ENCODE measurements at places on chromosomes 2 and 18. TPM values are rescaled to one million over a fixed set of nuclear protein-coding genes. Genes with fewer than 3 reads are reported as not detected.

DNA sequence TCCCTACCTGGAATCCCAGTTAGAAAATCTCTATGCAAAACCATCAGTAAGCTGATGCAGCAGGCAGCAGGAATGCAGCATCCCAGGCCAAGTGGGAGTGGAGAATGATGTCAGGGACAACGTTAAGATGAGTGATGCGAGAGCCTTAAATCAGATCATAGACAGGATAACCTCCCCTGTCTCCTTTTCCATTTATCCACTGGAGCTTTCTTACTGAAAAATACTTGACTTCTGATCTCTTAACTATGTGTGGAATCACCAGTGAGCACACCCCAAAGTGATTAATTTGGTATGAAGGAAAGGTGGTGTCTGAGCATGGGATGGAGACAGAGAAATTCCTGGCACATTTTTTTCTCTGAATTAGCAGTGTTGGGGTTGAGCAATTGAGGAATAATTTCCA, 98.0 kb downstream of the RND3 start:
- H3K4me3 ChIP-seq = no peak overlapping the region
- H3K27me3 ChIP-seq = no peaks in the 10 kb centered on the region
- peaks cover 2% of the 10 kb centered on the region for H3K36me3 ChIP-seq
- DNase-seq = no peak
- H3K27ac ChIP-seq = peak overlapping the region; percentile 48

DNA sequence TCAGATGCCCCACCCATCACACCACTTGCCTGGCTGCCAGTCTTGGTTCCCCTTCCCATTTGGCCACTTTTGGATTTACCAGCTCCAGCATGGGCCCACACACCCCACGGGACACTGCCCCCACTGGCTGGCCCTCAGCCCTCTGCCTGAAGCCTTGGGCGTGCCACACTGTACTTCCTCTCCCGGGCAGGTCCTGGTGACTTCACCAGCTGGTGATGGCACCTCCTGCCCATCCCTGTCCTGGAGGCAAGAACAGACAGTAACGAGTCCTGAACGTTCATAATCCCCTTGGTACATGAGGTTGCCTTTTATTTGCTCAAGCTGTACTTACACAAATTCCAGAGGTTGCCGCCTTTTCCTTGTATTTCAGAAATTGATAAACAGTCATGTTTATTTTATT, 81.1 kb downstream of the TMEM17 start:
- no peak for DNase-seq
- no peak overlapping the region for H3K4me3 ChIP-seq
- no peaks in the 10 kb centered on the region for H3K4me1 ChIP-seq
- H3K36me3 ChIP-seq = no peaks in the 10 kb centered on the region
- no peak overlapping the region for H3K27ac ChIP-seq
- H3K27me3 ChIP-seq = no peaks in the 10 kb centered on the region

DNA sequence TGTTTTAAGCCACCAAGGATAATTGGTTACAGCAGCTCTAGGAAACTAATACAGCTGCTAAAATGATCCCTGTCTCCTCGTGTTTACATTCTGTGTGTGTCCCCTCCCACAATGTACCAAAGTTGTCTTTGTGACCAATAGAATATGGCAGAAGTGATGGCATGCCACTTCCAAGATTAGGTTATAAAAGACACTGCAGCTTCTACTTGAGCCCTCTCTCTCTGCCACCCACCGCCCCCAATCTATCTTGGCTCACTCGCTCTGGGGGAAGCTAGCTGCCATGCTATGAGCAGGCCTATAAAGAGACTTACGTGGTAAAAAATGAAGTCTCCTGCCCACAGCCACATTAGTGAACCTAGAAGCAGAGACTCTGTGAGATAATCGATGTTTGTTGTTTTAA, 3.5 kb upstream of the IL1F10 start:
- DNase-seq = no peak
- no peak overlapping the region for H3K4me3 ChIP-seq
- peaks cover 4% of the 10 kb centered on the region for H3K36me3 ChIP-seq
- H3K27ac ChIP-seq = no peak overlapping the region
- H3K27me3 ChIP-seq = peaks cover 5% of the 10 kb centered on the region

DNA sequence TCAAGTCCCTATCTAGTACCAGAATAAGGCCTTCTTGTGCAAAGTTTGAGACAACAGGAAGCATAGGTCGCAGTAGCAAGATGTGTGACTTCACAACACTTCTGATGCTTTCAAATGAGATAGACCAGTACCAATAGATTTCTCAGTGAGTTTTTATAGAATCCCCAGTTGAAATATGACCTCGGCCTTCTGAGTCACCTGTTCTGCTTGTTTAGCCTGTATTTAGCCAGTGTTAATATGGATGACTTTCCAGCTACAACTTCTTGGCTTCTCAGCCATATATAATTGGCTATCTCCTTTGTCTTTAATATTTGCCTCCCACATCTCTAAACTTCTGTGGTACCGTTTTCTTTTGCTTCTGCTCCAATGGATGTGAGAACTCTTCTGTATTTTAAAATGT, 113.8 kb downstream of the KYNU start:
- H3K27ac ChIP-seq = no peak overlapping the region
- no peak for DNase-seq
- H3K4me3 ChIP-seq = no peak overlapping the region
- H3K27me3 ChIP-seq = no peaks in the 10 kb centered on the region
- H3K36me3 ChIP-seq = no peaks in the 10 kb centered on the region

- no peaks in the 10 kb centered on the region for H3K4me1 ChIP-seq
- DNase-seq = no peak
- no peak overlapping the region for H3K27ac ChIP-seq
- H3K4me3 ChIP-seq = no peak overlapping the region
- H3K36me3 ChIP-seq = peaks cover 11% of the 10 kb centered on the region
Observed at GRCh38 chr2:32977228-32977758, 30.5 kb downstream of the LTBP1 start.

GRCh38 chr2:32061430-32061829, 1.9 kb upstream of the SPAST start:
- peak overlapping the region; percentile 58 for H3K4me3 ChIP-seq
- peak; percentile 44 for DNase-seq
- H3K4me1 ChIP-seq = peaks cover 15% of the 10 kb centered on the region
- no peaks in the 10 kb centered on the region for H3K36me3 ChIP-seq

GRCh38 chr2:192162392-192163042, 32.2 kb downstream of the TMEFF2 start:
- no peak overlapping the region for H3K4me3 ChIP-seq
- no peak overlapping the region for H3K27ac ChIP-seq
- peaks cover 4% of the 10 kb centered on the region for H3K27me3 ChIP-seq
- DNase-seq = no peak

- H3K36me3 ChIP-seq = no peaks in the 10 kb centered on the region
- DNase-seq = no peak
- H3K27ac ChIP-seq = no peak overlapping the region
- no peaks in the 10 kb centered on the region for H3K27me3 ChIP-seq
Observed at GRCh38 chr18:67455890-67456501, 60.5 kb downstream of the DSEL start.

- no peak overlapping the region for H3K27ac ChIP-seq
- no peaks in the 10 kb centered on the region for H3K36me3 ChIP-seq
- peaks cover 41% of the 10 kb centered on the region for H3K4me1 ChIP-seq
- DNase-seq = no peak
- H3K4me3 ChIP-seq = no peak overlapping the region
Observed at GRCh38 chr2:120243211-120243610, 9.4 kb upstream of the RALB start.

- no peak overlapping the region for H3K27ac ChIP-seq
- no peaks in the 10 kb centered on the region for H3K4me1 ChIP-seq
- DNase-seq = no peak
- H3K4me3 ChIP-seq = no peak overlapping the region
Observed at GRCh38 chr2:191341436-191341835, 96.2 kb downstream of the MYO1B start.

DNA sequence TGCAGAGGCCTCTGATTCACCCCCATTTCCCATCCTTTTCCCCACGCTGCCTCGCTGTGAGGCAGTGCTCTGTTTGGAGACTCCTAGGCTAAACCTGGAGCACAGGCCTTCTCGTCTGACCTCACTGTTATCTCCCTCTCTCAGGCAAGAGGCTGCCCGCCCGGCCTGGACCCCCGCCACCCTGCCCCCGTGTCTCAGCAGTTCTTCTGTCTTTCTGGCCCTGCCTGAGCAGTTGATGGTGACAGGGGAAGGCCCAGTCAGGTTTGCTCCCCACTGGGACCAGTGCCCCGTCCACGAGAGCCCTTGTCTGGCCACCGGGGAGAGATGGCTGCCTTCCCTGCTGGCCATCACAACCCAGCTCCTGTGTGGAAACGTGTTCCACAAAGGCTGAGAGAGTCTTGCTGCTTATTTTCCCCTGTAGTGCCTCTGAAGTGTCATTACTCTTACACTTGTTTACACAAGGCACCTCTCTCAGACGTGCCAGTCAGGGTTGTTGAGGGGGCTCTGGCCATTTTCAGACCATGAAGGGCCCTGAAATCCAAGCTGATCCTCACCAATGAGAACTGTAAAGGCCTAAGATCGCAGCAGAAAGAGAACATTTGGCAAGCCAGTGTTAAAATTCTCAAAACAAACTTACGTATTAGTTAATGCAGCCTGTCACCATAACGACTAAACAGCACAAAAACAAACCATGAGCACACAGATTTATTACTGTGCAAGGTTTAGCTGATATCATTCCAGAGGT, 210.9 kb downstream of the NDUFA10 start:
- no peaks in the 10 kb centered on the region for H3K36me3 ChIP-seq
- H3K4me1 ChIP-seq = peaks cover 16% of the 10 kb centered on the region
- no peak for DNase-seq
- H3K27me3 ChIP-seq = peaks cover 4% of the 10 kb centered on the region

DNA sequence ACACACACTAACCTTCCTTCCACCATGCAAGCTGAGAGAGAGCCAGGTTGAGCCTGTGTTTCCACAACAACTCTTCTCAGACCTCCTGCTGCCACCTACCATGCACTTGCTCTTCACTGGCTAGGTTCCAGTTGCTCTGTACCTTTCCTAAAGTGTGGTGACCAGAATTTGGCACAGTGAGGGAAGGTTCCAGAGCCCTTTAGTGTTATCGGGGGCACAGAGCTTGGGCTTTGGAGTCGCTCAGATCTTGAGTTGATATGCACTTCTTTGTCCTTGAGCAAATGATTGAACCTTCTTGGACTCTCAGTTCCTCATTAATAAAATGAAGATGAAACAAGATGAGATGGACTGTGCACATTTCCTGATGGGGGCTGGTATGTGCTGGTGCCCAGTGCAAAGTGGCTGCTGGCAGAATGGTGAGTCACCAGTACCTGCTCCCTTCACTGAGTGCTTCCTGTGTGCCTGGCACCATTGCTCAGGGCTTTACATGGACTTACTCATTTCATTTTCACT, 47.1 kb downstream of the NEDD4L start:
- peaks cover 19% of the 10 kb centered on the region for H3K36me3 ChIP-seq
- no peaks in the 10 kb centered on the region for H3K27me3 ChIP-seq
- H3K4me1 ChIP-seq = peaks cover 26% of the 10 kb centered on the region
- DNase-seq = no peak
- peak overlapping the region; percentile 1 for H3K27ac ChIP-seq

DNA sequence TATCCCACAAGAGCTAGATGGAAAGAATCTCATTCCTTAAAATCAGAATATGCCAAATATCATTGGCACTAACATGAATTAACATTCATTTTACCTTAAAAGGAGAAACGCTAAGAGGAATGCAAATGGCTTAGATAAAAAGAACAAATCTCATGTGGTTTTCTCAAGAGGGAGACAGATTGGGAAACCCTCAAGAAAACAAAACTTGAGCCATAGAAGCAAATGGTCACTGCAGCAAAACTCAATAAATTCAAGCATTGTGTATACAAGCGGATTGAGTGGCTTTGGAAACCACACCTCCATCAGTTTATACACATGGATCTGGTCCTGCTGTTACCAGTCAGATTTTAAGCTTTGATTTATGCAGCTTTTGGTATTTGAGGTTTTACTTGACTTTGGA, 1331.8 kb upstream of the ZEB2 start:
- H3K4me1 ChIP-seq = no peaks in the 10 kb centered on the region
- DNase-seq = no peak
- no peaks in the 10 kb centered on the region for H3K36me3 ChIP-seq
- H3K27me3 ChIP-seq = no peaks in the 10 kb centered on the region

DNA sequence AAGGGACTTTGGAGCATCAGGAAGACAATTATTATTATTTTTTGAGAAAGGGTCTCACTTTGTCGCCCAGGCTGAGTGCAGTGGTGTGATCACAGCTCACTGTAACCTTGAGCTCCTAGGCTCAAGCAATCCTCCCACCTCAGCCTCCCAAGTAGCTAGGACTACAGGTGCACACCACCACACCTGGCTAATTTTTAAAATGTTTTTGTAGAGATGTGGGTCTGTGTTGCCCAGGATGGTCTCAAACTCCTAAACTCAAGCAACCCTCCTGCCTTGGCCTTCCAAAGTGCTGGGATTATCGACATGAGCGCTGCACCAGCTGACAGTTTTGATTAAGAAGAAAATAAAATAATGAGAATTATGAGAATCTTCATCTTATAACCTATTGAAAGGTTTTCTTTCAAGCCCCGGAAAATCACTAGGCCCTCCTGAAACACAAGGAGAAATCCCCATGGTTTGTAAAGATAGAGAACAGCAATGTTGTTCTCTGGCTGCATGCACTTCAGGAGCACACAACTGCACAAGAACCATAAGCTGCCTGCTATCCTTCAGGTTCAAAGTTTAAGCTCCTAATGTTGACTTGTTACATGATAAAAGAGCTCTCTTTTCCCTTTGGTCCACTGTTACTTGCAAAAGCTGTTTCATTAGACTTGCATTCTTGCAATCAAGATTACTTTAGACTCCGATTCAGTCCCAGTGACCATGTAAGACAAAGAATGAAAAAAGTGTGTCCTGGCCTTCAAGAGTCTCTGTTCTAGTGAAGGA, 16.8 kb downstream of the NPC1 start:
- no peak for DNase-seq
- peak overlapping the region; percentile 60 for H3K27ac ChIP-seq
- peaks cover 30% of the 10 kb centered on the region for H3K36me3 ChIP-seq
- H3K27me3 ChIP-seq = no peaks in the 10 kb centered on the region
- H3K4me1 ChIP-seq = peaks cover 9% of the 10 kb centered on the region
- no peak overlapping the region for H3K4me3 ChIP-seq

GRCh38 chr18:9855681-9856080, 30.1 kb upstream of the TXNDC2 start:
- no peak for DNase-seq
- H3K4me3 ChIP-seq = no peak overlapping the region
- H3K27ac ChIP-seq = no peak overlapping the region
- peaks cover 6% of the 10 kb centered on the region for H3K4me1 ChIP-seq
- H3K27me3 ChIP-seq = no peaks in the 10 kb centered on the region
- H3K36me3 ChIP-seq = no peaks in the 10 kb centered on the region

Gene GKN2
- not detected for total RNA-seq

Gene TMEM163
- 4.0 TPM for total RNA-seq

Gene DNPEP
- total RNA-seq = 54.1 TPM

Gene TUBB8B
- not detected for total RNA-seq

Gene GALNT3
- 28.8 TPM for total RNA-seq

Gene SERPINB7
- total RNA-seq = 78.2 TPM

Gene GRB14
- total RNA-seq = 8.8 TPM

Gene FOXD4L1
- total RNA-seq = not detected

Gene DLGAP1
- total RNA-seq = 3.7 TPM

Gene REL
- 11.3 TPM for total RNA-seq

Gene CCDC142
- total RNA-seq = 30.1 TPM
